ENCODE measurements at places on chromosomes 12 and 14.
A peak's percentile ranks its signal among the peaks of the same experiment; 100 is the strongest.

DNA sequence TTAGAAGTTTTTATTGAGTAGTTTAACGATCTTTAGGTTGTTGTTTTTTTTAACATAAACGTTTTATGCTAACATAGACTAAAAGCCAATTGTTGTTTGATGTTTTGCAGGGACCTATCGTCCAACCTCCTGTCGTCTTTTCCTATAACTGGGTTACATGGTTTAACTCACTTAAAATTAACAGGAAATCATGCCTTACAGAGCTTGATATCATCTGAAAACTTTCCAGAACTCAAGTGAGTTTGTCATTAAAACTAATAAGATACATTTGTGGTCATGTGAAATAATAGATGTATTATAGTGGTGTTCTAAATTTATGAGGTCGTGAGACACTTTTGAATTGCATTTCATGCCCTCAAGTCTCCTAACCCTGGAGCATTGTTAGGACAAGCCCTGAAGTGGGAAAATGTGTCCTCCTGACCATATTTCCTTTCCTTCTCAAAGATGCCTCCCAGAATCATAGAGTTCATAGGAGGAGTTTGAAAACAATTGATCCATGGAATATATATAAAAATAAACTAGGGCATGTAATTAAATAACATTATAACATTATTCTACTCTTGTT is 84.9 kb downstream of the ZFC3H1 start:
- no peak for DNase-seq

- no peak for DNase-seq
Observed at GRCh38 chr12:101372431-101372830, 35.1 kb downstream of the ARL1 start.

GRCh38 chr14:24070285-24071143 is 848 bp upstream of the CPNE6 start:
- DNase-seq, result no peak

GRCh38 chr14:52150162-52150561 is 81.3 kb upstream of the NID2 start:
- no peak for DNase-seq

- DNase-seq, result no peak
Observed at GRCh38 chr14:23365732-23366425, 907 bp upstream of the EFS start.

DNA sequence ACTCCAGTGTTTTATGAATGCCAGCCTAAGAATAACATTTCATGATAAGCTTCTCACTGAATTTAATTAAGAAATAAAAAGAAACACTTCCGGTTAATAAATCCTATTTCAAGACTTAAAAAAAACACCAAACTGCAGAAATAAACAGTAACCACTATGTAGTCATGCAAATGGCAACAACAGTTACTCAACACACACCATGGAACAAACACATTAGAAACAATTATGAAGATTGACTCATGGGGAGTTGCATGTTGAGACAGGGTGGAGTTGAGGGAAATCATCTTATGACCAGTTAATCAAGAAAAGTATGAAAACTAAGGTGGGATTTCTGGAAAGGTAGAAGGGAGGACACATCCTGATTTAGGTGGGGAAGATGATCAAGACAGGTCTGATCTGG is 52.7 kb downstream of the PLBD1 start:
- no peak for DNase-seq

- no peak for DNase-seq
Observed at GRCh38 chr12:4482936-4483335, 37.3 kb upstream of the FGF6 start.

DNA sequence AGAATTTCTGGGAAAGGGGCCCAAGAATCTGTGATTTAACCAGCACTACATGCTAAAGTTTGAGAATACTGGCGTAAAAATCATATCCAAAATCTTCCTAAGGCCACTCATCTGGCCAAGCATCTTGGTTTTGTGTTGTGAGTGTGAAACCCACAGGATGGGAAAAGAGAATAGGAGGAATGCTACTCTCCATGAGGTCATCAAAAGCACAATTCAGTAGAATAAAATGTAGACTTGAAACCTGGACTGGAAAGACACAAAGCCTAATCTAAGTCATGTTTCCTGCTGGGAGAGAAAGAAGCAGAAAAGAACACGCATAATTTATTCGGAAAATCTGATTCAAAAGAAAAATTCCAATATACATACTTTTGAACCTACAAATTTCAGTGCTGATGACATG is 42.3 kb downstream of the NR1H4 start:
- no peak for DNase-seq

- DNase-seq, result no peak
Observed at GRCh38 chr14:58633831-58634230, 3.9 kb upstream of the DACT1 start.

DNA sequence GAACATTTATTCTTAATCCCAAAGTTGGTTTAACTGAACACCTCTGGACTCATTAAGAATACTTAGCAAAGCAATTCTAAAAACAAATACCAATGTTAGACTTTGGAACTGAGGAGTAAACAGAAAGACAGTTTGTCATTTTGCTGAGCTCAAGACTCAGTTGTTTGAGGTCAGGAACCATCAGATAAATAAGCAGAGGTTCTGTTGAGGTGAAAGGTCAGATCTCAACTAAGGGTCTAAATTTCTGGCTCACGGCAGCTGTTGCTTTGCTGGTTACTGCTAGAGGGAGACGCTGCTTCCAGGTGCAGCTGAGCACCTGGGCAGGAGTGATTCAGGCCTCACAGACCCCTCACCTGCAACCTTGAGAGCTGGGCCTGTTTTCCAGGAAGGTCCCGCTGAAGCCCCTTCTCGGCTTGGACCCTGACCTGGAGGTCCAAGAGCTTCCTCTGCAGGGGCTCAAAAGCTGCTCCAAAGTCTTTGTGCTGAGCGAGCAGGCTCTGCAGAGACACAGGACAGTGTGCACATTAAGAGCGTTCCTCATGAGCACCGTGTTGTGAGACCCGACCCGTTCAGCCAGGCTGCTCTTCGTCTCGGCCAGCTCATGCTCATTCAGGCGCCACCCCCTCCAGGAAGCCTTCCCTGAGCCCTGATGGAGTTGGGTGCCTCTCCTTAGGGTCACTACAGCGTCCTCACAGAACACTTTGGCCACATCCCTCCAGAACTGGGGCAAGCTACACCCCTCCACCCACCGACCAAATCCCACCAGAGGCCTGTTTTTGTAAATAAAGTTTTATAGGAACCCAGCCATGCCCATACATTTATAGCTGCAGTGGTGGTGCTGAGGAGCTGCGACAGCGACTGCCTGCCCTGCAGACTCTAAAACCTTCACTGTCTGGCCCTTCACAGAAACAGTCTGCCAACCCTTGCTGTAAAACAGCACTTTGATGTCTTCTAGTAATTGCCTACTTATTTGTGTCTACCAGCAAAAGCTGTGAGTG is 72.0 kb downstream of the SYNE3 start:
- no peak for DNase-seq

- DNase-seq, result no peak
Observed at GRCh38 chr14:96272777-96273473, 16.9 kb downstream of the BDKRB1 start.

DNA sequence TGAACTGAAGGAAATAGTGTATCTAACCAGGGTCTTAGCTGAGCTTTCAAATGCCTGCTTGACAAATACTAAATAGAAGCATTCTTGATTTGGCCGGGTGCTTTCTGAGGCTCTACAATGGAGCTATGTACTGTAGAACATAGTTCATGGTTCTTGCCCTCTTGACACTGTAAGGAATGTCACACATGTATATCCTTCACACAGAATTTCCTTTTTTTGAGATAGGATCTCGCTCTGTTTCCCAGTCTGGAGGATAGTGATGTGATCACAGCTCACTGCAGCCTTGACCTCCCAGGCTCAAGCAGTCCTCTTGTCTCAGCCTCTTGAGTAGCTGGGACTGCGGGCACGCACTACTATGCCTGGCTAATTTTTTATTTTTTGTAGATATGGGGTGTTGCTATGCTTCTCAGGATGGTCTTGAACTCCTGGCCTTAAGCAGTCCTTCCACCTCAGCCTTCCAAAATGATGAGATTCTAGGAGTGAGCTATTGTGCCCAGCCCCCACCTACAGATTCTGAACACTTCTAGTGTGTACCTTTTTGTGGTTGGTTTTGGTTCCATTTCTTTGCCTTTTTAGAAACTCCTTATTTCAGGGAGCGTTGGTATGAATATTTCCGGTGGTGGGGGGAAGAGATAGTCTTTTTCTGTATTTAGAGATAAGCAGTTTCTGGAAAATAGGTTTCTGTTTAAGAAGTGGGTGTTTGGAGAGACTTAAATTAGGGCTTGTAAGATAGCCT is 4.2 kb downstream of the MLXIP start:
- no peak for DNase-seq

DNA sequence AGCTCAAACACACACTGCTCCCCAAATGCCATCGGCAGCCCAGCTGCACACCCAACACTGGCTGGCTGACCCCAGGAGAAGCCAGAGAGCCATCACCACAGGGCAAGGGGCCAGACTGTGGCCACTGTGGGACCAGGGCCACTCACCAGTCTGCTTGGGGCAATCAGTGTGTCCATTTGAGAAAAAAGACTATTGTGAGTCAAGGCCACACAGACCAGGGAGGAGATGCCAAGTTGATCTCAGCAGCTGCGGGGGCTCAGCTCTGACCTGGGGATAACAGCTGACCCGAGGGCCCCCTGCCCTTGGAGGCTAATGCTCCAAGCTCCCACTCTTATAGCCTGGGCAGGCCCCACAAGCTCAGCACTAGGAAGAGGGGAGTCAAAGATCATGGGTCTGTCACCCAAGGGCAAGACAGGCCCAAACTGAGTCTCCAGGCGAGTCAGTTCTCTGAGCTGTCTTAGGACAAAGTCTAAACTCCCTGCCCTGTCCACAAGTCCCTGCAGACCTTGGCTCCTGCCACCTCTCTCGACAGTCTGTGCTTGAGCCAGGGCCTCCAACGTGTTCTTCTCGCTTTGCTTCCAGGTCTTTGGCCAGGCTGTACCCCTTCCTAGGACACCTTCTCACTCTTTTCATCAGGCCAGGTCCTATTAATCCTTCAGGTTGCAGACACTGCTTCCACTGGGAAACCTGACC is 30.1 kb upstream of the PNMA1 start:
- no peak for DNase-seq

DNA sequence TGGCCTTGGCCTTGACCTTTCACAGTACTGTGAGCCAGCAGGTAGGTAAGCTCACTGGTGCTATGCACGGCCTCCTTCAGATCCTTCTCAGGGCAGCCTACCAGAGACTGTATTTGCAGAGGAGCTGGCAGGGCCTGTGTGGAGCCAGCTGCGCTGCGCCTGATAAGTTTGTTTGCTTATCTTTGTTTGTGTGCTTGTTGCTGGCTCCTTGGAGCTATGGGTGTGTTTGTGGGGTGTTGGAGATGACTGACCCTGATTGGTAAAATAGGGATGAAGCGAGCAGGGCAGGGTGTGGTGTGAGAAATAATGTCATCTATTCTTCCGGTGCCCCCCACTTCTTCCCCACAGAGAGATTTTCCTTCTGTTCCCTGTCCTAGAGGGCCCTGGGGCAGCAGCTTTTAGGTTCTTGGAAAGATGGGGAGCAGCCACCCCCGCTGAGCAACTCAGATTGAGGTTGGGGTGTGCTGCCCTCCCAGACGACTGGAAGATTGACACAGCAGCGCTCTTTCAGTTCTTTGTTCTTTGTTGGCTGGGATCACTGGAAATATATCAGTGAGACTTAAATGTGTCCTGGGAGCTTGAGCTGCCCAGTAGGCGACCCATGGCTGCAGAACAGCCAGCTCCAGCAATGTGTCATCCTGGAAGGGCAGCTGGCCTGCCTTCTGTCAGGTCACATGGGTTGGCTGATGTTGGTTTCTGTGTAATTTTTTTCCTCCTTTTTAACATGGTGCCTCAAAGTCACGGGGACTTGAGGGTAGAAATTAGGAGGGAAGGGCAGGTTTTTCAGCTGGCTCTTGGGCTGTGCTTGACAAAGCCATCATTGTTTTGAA is 19.6 kb downstream of the MLXIP start:
- DNase-seq, result no peak

DNA sequence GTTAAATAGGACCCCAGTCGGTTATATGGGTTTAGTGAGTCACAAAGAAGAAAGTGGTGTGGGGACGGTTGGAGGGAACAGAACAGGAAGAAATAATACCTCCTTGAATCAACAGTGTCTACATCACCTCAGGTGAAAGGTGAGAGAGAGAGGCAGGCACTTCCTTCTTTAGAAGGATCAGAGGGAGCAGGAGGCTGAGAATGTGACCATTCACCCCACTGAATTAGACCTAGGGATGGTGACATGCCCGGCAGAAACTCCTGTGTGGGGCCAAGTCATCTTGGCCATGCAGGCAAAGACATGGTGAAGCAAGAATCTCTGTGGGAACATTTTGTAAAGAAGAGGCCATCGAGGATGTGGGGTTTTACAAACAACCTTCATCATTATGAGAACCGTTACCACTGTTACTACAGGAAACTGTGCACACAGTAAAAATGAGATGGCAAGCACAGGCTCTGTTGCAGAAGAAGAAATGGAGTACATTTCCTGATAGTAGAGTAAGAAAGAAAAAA is 1196.9 kb downstream of the VRK1 start:
- no peak for DNase-seq

DNA sequence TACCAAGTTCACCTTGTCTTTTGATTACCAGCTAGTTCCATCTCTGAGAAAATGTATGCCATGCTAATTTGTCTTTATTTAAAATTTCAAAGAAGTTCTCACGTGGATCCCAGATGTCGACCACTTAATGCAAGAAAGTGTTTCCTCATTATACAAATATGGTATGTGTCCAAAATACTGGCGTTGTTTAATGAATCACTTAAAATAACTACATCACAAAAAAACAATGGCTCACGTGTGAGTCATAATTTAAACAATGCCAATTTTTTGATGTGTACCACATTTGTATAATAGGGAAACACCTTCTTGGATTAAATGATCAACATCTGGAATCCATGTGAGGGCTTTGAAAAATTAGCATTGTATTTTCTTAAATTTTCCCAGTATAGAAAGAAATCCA is 40.8 kb downstream of the DBX2 start:
- DNase-seq, result no peak

- DNase-seq, result no peak
Observed at GRCh38 chr12:29081101-29081500, 68.0 kb upstream of the FAR2 start.

DNA sequence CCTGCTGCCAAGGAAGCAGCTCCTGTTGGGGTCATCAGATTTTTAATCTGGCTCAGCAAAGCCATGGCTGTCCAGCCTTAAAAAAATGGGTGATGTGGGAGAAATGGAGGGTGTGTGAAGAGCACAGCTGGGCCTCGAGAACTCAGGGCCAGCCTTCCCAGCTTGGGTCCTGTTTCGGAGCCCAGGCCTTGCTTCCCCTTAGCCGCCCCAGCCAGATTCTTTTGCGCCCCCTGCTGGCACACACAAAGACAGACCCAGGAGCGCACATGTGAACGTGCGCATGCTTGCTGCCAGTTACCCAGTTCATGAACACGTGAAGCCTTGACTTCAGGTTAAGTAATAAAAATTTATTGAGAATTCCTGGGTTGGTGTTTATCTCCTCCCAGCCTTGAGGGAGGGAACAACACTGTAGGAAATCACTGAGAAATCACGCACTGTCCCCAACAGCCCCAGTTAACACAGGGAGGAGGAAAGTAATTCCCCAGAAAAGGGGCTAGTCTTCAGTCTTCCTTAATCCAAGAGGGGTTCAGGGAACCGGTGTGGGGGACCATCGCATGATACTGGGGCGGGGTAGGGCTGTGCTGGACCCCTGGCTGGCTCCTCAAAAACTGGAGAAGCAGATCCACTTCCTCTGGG is 5.3 kb downstream of the PHB2 start:
- DNase-seq, result peak; percentile 88

GRCh38 chr12:92292016-92292415 is 146.4 kb upstream of the BTG1 start:
- no peak for DNase-seq
